ENCODE measurements at places on chromosomes 5 and 9.

GRCh38 chr5:166346726-166347374 lies 1944.6 kb upstream of the WWC1 start:
- no peak for DNase-seq

DNA sequence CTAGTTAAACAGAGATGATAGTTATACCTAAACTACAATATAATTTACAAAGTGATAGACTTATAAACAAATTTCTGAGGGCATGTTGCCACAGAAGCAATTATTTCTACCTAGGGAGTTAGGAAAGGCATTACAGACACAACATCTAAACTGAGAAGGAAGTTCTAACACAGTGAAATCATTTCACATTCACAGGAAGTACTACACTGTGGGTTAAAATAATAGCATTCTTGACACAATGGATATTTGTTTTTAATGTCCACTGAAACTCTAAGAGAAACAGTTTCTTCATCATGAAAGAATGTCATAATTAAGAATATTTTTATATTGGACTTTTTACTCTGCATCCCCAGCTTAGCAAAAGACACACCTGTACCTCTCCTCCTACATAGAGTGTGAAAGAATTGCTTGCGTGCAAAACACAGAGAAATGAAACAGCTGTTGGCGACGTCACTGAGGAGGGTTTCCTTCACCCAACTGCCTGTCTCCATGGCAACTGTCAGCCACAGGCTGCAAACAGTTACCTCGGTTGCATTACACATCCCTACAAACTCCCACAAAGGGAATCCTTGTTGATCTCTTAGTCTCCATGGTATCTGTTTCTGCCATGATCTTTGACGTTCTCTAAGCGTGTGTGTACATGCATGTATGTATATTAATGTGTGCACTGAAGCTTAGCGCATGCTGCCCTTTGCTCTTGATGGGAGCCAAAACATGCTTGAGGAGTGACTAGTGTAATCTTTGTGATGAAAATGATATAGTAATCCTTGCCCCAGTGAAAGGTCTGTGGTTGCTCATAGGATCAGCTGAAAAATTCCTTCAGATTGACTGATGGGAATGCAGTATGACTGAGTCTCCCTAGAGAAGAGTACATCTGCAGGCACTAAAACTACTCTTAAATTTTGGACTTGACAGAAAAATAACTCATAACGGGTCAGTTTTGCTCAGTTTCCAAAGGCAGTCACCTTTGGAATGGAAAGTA lies 168.5 kb downstream of the ACTL7B start:
- no peak for DNase-seq

DNA sequence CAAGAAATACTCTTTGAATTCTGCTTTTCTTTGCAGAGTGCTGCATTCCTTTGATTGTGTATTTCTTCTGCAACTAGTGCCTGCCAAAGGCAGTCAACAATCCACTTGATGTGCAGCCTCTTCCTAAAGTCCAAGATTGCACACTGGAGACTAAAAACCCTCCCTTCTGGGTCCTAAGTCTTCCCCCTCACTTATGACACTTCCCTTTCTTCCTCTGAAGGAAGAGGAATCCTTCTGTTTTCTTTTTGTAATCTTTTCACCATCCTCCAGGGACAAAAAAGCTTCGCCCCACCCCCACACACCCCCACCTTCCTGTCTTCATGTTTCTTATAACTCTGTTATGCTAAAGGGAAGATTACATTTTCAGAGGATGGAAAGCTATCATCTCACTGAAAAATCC lies 39.9 kb downstream of the WDR36 start:
- no peak for DNase-seq

DNA sequence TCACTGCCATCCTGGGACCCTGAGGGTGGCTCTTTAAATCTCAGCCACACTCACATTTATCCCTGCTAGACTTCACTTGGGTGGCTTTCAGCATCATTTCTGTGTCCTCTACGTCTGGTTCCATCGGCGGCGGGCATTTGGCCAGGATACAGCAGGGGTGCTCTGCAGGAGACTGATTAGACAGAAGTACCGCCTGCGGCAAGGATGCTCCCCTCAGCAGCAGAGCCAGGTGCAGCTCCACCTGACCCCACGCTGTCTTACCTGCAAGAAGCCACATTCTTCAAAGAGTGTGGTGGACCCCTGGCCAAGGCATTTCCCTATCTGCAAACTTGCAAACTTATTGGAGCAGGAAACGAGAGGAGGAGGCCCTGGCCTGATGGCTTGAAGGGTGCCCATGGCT lies 309.8 kb upstream of the IRX4 start:
- no peak for DNase-seq

DNA sequence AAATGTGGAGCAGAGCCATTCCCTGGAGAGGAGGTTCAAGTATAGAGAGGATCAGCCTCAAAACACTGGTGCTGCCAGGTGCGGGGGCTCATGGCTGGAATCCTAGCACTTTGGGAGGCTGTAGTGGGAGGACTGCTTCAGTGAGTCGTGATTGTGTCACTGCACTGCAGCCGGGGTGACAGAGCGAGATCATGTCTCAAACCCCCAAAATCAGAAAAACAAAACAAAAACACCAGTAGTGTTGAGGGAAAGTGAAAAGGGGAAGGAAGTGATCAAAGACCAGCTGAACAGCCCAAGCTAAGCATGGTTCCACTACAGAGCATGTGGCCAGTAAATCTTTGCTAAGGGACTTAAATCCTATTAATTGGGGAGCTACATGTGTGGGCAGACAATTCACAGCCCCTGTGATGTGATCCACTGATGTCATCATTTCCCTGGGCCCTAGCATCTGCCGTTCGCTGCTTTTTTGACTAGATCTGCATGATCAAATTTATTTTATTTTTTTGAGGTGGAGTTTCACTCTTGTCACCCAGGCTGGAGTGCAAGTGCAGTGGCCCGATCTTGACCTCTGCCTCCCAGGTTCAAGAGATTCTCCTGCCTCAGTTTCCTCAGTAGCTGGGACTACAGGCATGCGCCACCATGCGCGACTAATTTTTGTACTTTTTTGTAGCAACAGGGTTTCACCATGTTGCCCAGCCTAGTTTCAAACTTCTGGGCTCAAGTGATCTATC lies 2.7 kb upstream of the PCBD2 start:
- DNase-seq: no peak

GRCh38 chr5:100706776-100707175 lies 171.6 kb downstream of the FAM174A start:
- no peak for DNase-seq

Measured in stimulated activated CD4-positive, alpha-beta T cell treated with anti-CD3 and anti-CD28 coated beads, Interleukin-2, amount 100 ng/mL, for 48 hours (primary cell).